ENCODE measurements at places on chromosomes 11 and 22. TPM values are rescaled to one million over a fixed set of nuclear protein-coding genes. Genes with fewer than 3 reads are reported as not detected.
A peak's percentile ranks its signal among the peaks of the same experiment; 100 is the strongest.

SIDT2 gene
- 52.6 TPM for total RNA-seq

KRTAP5-2 gene
- total RNA-seq = not detected

DNA sequence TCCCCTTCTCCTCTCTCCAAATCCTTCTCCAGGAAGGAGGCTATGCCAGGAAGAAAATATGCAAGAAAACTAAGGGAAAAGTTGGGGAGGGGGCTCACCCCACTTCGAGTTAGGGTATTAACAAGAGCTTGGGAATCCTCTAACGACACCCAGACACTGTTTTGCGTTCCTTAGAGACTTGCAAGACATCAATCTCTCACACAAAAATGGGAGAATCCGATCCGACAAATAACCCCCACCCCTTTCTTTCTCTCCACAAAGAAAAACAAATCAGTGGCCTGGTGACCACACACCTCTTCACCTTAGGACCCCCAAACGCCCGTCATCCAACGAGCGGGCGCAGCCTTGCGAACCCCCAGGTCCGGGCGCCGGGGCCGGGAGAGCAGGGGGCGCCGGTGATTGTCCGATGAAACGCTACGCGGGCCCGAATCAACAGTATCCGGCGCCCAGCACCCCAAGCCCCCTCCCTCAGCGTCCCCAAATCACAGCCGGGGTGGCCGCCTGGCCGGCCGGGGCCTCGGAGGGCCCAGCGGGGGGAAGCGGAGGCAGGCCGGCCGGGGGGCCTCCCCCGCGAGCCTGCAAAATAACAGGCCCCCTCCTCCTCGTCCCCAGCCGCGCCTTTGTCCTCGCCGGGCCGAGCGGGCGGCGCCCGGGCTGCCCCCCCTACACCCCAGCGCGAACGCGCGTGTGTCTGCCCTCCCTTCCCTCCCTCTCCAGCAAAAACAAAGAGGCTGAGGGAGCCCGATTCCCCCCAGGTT, 690 bp downstream of the CSNK1E start:
- H3K27me3 ChIP-seq = peaks cover 6% of the 10 kb centered on the region
- H3K4me3 ChIP-seq = peak overlapping the region; percentile 96
- peak; percentile 42 for DNase-seq
- peak overlapping the region; percentile 98 for H3K27ac ChIP-seq

GRCh38 chr11:72856551-72857345, 42.5 kb downstream of the ATG16L2 start:
- peaks cover 2% of the 10 kb centered on the region for H3K4me1 ChIP-seq
- no peak overlapping the region for H3K4me3 ChIP-seq
- no peaks in the 10 kb centered on the region for H3K27me3 ChIP-seq
- H3K27ac ChIP-seq = no peak overlapping the region
- peaks cover 3% of the 10 kb centered on the region for H3K36me3 ChIP-seq

PVALB gene
- not detected for total RNA-seq

CRYAB gene
- not detected for total RNA-seq

DNA sequence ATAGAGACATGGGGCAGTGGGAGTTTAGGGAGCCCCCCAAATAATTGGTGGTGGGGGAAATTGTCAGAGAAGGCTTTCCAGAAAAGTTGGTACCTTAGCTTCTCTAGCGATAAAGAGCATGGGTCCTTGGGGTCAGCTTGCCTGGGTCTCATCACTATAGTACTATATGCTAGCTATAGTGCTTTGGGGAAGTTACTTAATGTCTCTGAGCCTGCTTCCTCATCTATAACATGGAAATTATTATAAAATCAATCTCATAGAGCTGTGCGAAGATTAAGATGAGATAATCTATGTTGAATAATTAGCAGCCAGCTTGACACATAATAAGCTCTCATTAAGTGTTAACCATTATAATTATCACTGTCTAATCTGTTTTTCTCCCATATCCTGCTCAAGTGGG, 41.2 kb downstream of the STIM1 start:
- no peaks in the 10 kb centered on the region for H3K36me3 ChIP-seq
- DNase-seq = no peak
- no peak overlapping the region for H3K27ac ChIP-seq
- H3K4me1 ChIP-seq = no peaks in the 10 kb centered on the region
- H3K4me3 ChIP-seq = no peak overlapping the region

Data from progenitor cell of endocrine pancreas (in vitro differentiated cells).